ENCODE measurements at places on chromosomes 2 and 18.

DNA sequence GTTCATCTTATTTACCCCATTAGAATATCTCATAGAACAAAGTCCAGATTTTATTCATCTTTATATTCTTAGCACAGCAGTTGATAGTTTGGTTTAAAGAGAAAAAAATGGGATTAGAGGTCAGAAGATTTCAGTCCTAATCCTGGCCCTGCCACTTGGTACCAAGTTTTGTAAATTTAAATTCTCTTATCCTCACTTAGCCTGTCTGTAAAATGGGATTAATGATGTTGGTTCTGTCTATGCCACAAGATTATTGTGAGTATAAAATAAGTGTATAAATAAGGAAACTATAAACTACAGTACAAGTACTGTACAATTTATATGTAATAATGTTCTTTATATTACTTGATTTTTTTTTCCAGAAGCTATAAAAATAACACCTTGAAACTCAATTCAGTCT, 17.1 kb upstream of the DRC1 start:
- DNase-seq = no peak

DNA sequence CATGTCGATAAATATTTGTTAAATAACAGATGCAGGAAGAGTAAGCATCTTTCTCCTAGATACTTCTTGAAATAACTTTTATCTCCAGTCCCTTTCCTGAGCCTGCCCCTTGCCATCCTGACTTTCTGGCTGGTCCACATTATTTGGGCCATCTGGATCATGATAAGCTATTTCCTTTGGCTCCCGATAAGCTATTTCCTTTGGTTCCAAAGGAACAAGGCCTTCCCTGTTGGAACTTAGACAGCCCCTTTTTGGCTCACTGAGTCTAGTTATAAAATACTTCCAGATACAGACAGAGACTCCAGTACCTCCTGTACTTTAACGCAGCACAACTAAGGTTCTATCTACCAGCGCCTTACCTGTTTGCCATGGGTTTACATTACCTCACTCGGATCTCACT, 205.3 kb upstream of the CCDC150 start:
- DNase-seq = no peak

GRCh38 chr2:105950521-105951383, 206.0 kb downstream of the NCK2 start:
- DNase-seq = no peak

DNA sequence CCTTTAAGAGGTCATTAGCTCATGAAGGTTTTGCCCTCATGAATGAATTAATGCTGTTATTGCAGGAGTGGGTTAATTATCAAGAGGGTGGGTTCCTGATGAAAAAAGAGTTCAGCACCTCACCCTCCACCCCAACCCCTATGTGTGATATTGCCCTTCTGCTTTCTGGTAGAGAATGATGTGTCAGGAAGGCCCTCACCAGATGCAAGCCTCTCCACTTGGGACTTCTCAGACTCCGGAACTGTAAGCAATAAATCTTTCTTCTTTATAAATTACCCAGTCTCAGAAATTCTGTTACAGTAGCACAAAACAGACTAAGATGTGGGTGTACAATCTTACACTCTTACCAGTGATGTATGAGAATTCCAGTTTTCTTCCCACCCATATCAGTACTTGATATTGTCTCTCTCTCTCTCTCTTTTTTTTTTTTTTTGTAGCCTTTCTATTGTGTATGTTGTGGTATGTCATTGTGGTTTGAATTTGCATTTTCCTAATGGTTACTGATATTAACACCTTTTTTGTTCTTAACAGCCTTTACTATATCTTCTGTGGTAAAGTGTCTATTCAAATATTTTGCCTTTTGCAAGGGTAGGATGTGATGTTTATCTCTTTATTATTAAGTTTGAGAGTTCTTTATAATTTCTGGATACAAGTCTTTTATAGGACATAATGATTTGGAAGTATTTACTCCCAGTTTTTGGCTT, 10.4 kb upstream of the MAP2 start:
- DNase-seq = no peak

- DNase-seq = no peak
These were observed 11.1 kb upstream of the ANTXR1 start for GRCh38 chr2:69001879-69002278.

GRCh38 chr2:220424561-220424960, 797.1 kb downstream of the SLC4A3 start:
- no peak for DNase-seq

- DNase-seq = no peak
These were observed 715 bp upstream of the CFAP36 start for GRCh38 chr2:55518841-55519165.

GRCh38 chr18:14922965-14923565, 175.1 kb downstream of the ANKRD30B start:
- no peak for DNase-seq

Data from SHP77 treated with DMSO at 0.1 percent for 48 hours (cell line).